Neuronal stem cell (in vitro differentiated cells): ENCODE measurements at places on chromosomes 16 and 17.

DNA sequence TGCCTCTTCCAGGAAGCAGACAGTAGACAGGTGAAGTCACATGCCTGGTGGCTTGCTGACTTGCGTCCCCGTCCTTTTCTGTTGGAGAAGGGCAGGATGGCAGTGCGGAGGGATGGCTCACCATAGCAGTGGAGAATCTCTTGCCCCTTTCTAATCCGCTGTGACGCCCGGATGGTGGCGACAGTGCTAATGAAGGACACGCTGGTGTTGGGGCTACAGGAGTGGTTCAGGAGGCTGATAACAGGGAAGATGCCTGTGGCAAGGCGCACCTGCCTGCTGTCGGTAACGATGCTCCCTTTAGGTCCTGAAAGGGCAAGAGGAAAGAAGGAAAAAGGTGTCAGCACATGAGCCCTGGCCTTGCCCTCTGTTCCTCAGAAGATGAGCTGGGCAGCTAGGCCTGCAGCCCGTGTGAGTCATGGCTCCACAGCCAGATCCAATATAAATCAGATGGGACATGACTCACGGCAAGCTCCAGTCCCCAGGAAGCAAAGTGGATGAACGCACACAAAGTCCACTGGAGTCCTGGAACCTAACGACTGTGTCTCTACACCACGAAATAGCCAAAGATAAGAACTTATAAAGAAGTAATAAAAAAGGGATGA lies 25.5 kb downstream of the SERPINF1 start:
- no peak for DNase-seq

DNA sequence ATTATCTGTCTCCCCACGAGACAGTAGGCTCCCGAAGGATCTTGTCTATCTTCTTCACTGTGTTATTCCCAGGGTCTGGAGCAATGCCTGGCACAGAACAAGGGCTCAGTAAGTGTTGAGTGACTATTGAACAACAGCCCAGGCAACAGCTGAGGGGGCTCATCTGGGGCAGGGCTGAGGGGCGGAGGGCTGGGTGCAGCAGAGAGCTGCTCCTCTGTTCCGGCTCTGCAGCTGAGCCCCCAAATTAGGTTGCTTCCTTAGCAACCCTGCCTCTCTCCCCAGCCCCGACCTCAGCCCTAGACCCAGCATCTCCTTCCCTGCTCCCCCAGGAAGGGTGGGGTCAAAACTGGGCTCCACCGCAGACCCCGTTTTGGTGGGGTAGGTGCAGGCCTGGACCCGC lies 32.2 kb downstream of the ITGAE start:
- DNase-seq, result no peak

- peak; percentile 45 for DNase-seq
Observed at GRCh38 chr16:30615358-30616091, 5.3 kb upstream of the ZNF689 start.

- DNase-seq, result no peak
Observed at GRCh38 chr17:34521955-34522354, 57.4 kb upstream of the TMEM132E start.

GRCh38 chr17:40879026-40879425 lies 6.0 kb downstream of the KRT20 start:
- DNase-seq, result no peak

GRCh38 chr17:77246110-77247047 lies 105.6 kb downstream of the SEC14L1 start:
- DNase-seq, result no peak

DNA sequence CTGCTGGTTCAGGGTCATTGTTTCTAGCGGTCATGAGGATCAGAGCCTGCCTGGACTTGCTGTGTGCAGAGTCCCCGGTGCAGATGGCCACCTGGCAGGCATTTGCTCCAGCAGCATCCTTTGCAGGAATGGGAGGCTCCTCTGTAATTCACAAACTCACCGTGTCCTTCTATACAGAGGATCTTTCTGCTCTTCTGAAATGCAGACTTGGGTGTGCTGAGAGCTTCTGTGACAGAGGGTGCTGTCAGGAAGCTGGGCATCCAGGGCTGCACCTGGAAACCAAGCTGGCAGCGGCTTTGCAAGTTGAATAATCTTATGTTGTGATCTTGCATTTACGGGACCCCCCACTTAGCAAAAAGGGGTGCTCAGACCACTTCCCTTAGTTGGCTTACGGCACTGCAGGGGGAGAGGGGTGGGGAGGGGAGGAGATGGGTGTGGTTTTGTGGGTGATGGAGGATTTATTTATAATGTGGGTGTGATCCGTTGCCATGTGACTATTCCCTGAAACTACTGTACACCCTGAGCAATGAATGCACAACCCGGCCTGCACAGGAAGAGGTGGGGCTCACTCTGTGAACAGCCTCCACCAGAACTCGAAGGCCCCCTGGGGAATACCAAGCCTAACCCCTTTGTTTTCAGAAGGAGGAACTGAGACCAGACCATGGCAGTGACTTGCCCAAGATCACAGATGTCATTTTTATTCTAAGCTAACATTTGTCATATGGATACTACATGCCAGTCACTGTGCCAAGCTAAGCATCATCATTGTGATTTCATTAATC lies 178.3 kb downstream of the PRKCB start:
- no peak for DNase-seq

DNA sequence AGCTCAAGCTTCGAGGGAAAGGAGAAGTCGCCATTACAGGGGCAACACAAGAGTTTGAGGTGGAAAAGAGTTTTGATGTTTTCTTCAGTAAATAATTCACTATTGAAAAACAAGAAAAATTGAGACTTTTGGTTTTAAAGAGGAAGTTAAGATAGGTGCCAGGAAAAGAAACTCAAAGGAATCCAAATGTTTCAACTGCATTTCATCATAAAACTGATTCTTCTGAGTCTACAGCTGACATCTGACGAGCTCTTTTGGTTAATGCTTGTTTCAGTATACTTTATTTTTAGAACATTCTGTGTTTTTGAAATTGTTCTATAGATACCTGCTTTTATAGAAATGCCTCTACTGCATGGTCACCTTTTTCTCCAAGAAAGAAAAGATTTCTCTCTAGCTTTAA lies 54.0 kb downstream of the ERN1 start:
- DNase-seq, result no peak

- DNase-seq, result no peak
Observed at GRCh38 chr17:35912942-35913341, 17.6 kb downstream of the RDM1 start.

- peak; percentile 83 for DNase-seq
Observed at GRCh38 chr17:43694081-43694870, 32.6 kb upstream of the MEOX1 start.

DNA sequence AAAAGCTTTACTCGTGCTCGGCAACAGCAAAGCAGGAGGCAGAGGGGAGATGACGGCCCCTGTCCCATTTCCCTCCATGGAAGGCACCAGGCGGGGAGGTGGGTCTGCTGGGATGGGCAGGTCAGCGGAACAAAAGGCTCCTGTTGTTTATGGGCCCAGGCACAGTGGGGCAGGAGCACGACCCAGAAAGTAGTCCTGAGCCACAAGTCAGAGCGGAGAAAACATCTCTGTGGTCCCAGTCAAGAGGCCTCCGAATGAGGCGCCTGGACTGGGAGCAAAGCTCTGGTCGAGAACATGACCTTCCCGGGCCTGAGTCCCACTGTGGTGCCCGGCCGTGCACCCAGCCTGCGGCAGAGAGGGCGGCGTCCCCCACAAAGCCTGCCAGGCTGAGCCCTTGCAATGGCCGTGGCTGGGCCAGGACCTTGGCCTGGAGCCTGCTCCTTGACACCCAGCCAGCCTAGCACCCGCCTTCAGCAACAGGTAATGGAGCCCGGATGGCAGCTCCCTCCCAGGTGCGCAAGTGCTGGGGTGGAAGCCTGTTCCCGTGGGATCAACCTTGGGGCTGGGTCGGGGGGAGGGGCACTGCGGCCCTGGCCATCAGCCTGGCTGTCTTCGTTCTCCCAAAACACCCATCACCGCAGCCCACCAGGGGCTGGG lies 3.6 kb downstream of the RFNG start:
- no peak for DNase-seq

DNA sequence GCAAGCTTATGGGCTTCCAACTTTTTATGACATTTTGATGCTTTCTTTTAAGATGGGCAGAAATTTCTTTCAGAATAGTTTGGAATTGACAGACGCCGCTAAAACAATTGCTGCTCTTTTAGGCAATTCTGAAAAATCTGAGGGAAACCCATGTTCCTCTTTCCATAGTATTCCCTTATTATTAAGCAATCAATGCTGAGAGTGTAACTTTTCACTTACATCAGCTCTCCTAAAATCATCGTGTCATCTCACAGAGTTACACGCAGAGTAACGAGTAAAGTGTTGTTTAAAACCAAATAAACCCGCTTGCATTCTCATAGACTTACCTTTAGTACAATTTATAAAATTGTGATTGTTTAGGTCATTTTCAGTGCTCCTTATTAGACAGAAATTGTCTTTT lies 150.6 kb downstream of the MAF start:
- DNase-seq, result no peak

DNA sequence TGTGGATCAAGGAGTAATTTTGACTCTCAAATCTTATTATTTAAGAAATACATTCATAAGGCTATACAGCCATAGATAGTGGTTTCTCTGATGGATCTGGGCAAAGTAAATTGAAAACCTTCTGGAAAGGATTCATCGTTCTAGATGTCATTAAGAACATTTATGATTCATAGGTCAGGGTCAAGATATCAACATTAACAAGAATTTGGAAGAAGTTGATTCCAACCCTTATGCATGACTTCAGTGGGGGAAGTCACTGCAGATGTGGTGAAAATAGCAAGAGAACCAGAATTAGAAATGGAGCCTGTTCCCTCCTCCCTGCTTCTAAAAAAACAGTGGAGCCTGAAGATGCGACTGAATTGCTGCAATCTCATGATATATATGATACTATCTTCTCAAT lies 36.6 kb upstream of the HNF1B start:
- no peak for DNase-seq

- no peak for DNase-seq
Observed at GRCh38 chr16:399340-400019, 2.2 kb upstream of the DECR2 start.

- DNase-seq, result no peak
Observed at GRCh38 chr17:70059071-70059470, 16.0 kb upstream of the KCNJ16 start.

- no peak for DNase-seq
Observed at GRCh38 chr16:65353183-65353582, 231.3 kb upstream of the CDH11 start.

DNA sequence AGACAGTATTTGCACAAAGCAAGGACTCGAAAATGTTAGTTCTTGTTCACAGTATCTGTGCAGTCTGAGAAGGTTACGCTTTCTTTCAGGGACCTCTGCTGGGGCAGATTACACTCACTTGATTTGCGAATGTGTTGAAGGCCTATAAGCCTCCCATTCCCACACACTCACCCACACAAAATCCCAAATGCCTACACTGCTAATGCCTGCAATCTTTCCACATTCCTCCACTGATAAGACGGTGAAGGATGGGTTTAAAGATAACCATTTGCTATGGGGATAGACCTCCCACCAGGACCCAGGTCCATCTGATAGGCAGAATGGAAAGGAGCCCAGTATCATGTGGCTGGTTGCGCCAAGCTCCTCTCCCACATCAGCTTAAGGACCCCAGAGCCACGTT lies 394.9 kb upstream of the SALL1 start:
- no peak for DNase-seq

- DNase-seq, result no peak
Observed at GRCh38 chr17:72145962-72146361, 25.1 kb downstream of the SOX9 start.

- DNase-seq, result peak; percentile 74
Observed at GRCh38 chr17:36602924-36603384, 1.6 kb downstream of the MRM1 start.

DNA sequence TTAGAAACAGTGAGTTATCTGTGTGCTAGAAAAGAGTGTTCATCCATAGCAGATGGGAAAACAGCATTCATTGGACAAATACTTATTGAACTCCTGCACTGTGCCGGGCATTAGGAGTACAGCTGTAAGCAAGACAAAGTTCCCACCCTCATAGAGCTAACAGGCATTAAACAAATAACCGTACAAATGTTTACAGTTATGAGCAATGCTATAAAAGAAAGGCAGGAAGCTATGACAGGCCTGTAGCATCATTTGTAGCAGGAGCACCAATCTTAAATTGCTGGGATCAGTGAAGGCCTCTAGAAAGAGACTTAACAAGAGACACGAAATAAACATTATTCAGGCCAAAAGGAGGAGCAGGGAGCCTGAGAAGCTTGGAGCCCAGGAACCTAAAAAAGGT lies 15.6 kb downstream of the SDR42E1 start:
- DNase-seq, result no peak

GRCh38 chr17:8946476-8946875 lies 19.0 kb downstream of the PIK3R5 start:
- no peak for DNase-seq

DNA sequence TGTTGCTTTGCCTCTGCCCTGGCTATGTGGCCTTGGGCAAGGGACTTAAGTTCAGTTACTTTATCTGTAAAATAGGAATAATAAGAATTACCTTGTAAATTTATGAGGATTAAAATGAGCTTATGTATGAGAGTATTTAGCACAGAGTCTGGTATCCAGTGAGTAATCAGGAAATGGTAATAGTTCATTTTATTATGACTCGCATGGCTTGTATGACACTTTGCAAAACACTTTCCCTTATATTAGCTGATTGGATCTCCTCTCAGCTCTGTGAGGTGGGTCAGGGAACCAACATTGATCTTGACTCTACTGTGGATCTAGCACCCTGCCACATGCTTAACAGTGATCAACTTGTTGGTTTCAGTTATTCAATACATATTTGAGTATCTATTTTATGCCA lies 8.3 kb upstream of the CDH3 start:
- DNase-seq, result no peak

DNA sequence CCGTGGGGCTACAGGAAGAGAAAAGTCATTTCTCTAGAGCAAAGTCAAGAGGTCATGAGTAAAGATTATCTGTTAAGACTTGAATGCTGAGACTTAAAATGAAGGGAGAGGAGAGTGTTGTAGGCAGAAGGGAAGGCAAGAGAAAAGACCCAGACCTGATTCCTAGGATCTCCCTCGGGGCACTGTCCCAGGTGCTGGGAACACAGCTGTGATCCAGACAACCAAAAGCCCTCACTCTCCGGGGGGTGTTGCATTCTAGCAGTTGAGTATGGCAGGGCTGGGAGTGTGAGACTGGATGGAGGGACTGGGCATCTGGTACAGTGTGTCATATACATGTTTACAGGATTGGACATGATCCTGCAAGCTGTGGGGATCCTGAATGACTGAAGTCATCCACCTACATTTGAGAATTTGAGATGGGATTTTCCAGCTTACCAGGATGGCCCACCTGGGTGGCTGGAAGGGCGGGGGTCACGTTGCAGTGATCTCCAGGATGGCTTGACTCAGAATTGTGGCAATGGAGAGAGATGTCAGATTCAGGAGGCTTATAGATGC lies 29.1 kb downstream of the ARSG start:
- no peak for DNase-seq

GRCh38 chr16:89367538-89367915 lies 122.8 kb downstream of the ANKRD11 start:
- no peak for DNase-seq

GRCh38 chr17:44005527-44006271 lies 1.3 kb downstream of the NAGS start:
- DNase-seq, result no peak

DNA sequence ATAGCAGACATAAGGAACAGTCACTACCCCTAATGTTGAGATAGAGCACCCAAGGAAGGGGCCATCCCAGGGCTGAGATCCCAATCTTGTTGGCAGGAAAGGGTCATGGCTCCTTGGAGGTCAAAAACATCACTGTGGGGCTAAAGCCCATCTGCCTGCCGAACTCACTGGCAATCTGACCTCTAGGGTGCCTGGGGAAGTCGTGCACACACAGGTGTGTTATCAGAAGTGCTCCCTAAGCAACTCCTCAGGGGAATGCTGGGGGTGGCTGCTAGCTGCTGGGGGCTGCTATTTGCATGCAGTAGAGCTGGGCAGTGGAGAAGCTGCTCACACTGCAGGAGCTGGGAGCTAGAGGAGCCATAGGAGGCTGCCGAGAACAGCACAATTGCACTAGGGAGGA lies 47.5 kb upstream of the PHOSPHO1 start:
- DNase-seq, result no peak
